NCI-H1436 treated with DMSO at 0.1 percent for 48 hours (cell line): ENCODE measurements at places on chromosomes 6 and 20.

GRCh38 chr6:49721297-49721696 is 8.0 kb upstream of the CRISP2 start:
- no peak for DNase-seq

DNA sequence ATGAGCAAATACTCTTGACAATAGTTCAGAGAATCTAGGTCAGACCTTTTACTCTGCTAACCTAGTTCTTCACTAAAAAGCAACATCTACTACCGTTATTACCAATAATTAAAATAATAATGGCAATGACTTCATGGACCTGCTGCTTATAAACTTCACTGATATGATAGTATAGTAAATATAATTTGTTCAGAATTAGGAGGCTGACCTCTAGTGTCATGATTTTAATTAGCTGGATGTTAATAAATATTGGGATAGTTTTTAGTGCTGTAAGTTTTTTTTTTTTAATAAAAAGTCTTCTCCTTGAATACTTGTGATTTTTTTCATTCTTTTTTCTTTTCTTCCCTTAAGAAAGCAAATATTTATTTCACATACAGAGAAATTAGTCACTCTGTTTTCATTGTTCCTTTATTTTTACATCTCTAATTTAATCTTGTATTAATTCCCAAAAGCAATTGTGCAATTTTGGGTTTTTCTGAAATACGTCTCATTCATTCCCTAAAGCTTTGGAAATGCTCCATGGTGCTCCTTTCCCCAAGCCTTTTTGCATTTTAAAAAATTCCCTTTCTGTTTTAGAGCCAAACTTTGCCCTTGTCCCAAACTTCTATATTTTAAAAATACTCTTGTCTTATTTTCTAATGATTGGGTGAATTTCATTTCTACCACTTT is 46.6 kb upstream of the UST start:
- no peak for DNase-seq

GRCh38 chr6:10136636-10137035 is 278.2 kb downstream of the TFAP2A start:
- DNase-seq = no peak

DNA sequence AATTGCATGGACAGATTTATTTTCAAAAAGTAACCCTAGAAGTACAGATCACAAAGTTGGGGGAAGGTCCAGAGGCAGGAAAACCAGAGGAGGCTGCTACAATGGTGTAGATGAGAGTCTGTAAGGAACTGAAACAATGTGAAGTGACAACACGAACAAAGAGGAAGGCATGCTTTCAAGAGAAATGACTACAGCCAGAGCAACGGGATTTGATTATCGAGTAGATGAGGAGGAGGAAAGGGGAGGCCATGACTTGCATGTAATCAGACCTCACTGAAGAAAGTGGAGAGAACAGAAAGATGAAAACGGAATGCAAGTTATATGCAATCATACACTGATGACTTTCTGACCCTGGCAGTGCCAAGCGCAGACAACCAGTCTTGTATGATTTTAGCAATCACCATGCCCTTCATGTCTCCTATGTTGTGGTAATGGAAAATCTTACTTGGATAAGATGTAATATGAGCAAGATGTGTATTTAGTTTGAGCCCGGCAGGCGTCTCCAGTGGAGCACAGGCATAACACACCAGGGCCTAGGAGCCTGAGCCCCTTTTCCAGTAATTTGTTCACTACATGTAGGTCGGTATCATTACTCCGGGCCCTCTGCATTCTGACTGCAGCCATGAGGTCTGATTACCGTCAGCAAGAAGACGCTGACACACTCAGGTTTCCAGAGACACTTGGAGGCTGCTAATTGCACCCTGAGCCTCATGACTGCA is 34.0 kb upstream of the FAM83C start:
- no peak for DNase-seq

GRCh38 chr6:139903411-139904157 is 529.1 kb upstream of the CITED2 start:
- DNase-seq = no peak

DNA sequence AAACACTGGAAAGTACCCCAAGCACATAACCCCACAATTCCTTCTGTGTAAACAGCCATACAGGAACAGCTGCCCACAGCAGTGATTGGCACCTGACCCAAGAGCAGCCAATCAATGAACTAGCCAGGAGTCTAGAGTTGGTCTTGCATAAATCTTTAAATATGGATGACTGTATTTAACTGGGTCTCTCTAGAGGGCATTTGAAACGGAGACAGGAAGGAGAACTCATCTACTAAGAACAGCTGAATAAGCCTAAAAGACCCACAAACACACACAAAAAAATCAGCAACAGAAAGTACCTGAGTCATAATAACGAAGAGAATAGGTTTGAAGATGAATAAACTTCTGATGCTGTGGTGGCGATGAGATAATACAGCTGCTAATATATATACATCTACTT is 49.0 kb upstream of the ASF1A start:
- no peak for DNase-seq

- DNase-seq = no peak
Observed at GRCh38 chr6:78771586-78771985, 95.8 kb upstream of the IRAK1BP1 start.

DNA sequence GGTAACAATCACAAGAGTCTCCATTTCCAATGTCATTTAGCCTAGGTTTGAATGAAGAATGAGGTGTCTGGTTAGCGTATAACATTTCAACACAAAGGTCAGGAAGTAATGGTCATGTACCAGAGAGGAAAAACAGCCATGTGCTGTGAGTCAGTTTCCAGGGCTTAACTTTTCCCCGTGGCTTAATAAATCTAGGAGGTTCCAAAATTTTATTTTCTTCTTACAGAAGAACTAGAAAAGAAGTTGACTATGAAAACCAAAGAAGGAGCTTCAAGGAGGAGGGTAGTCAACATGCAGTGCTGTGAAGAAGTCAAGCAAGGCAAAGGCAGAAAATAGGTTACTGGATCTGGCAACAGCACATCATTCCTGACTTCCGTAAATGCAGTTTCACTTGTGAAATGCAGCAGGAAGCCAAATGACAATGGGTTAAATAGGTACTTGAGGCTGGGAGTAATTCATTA is 8.4 kb upstream of the GABRR2 start:
- DNase-seq = no peak

DNA sequence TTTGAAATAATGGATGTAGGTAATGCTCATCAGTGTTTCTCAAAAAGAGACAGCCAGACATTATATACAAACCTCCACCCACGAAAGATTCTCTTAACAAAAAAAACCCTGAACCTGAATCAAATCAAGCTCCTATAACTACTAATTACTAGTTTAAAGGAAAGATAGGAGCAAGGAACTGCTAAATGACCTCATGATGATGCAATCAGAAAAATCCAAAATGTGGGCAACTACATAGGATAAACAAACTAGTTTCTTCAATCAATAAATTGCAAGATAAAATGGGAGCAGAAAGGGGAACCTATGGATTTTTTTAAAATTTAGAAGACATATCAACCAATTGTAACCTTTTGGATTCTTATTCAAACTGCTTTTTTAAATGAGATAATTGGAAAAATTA is 43.2 kb upstream of the TMEM30A start:
- DNase-seq = no peak

GRCh38 chr6:131322125-131322524 is 186.9 kb downstream of the AKAP7 start:
- no peak for DNase-seq

- no peak for DNase-seq
Observed at GRCh38 chr20:62304331-62305148, 1.7 kb downstream of the ADRM1 start.

- no peak for DNase-seq
Observed at GRCh38 chr6:79334674-79335073, 100.2 kb upstream of the HMGN3 start.

- DNase-seq = no peak
Observed at GRCh38 chr6:64838726-64839125, 868.3 kb downstream of the EYS start.

GRCh38 chr6:121794630-121795029 is 359.2 kb downstream of the GJA1 start:
- no peak for DNase-seq

DNA sequence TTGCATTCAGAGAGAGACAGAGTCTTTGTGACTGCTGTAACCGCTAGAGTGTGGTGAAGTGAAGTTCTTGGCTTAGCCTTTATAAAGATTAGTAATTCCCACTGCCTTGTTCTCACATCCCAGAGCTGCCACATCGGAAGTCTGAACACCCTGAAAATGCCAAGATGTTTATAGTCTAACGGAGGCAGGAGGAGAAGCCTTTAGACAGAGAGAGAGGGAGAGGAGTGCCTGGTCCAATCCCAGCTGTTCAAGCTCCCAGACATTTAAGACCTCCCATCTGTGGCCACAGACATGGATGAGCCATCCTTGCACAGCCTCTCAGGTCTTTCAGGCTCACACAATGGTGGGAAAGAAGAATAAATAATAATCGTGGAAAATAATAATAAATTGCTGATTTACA is 1422.8 kb upstream of the EYS start:
- DNase-seq = no peak

DNA sequence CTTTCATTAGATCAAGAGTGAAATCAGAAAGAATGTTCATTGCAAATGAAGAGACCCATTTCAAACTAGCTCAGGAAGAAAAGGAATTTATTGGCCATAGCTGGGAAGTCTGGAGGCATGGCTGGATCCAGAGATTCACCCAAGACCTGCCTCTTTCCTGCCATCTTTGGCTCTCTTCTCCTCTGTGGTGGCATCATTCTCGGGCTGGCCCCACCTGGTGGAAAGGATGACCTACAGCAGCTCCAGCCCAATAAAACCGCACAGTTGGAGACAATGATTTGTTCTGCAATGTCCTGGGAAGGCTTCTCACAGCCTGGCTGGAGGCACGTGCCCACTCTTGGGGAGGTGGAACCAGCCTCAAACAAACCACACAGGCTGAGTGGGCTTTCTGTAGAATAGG is 18.1 kb upstream of the FERMT1 start:
- no peak for DNase-seq

DNA sequence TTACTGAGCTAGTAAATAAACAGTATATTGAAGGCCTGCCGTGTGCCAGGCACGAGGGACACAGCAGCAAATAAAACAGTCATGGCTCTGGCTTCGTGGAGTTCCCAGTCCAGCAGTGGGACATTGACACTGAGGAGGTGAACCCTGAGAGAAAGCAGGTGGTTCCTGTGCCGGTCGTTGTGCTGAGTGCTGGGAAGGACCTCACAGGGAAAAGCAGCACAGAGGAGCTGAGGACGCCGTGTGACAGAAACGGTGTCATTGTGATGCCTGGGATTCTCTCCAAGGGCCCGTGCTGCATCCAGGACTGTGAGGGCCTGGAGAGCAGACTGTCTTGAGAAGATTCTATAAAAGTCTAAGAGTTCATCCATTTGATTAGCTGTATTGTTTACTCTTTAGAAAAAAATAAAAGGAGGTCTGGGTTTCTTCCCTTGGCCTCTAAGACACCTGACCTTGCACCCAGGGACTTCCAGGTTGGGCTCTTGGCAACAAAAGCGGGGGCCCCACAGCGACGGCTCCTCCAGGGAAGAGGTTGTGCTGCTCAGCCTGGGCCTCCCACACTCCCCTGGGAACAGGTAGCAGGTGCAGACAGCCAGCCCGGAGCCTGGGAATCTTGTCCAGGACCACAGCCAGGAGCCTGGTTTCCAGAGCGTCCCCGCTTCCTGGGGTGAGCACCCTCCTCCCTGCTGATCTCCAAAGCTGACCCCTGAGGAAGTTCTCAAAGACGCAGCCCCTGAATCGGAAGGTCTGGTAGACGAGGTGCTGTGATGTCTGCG is 251.2 kb upstream of the PMEPA1 start:
- DNase-seq = no peak

GRCh38 chr6:4962905-4963304 is 40.9 kb downstream of the RPP40 start:
- DNase-seq = no peak

DNA sequence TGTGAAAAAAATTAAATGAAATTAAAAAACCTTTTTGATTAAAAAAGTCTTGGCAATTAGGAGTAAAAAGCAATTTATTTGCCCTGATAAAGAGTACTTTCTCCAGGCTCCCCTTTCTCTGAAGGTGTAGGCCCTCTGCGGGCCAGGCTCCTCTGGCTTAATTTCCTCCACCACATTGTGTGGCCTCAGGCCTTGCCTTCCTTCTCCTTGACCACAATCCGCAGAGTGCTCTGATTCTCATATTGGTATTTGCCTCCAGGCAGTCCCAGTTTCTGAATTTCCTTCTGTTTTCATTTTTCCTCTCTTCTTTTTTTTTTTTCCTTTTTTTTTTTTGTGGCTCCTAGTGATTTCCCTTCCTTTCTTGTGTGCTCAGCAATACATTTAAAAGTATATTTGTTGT is 96.4 kb downstream of the AIG1 start:
- DNase-seq = no peak

DNA sequence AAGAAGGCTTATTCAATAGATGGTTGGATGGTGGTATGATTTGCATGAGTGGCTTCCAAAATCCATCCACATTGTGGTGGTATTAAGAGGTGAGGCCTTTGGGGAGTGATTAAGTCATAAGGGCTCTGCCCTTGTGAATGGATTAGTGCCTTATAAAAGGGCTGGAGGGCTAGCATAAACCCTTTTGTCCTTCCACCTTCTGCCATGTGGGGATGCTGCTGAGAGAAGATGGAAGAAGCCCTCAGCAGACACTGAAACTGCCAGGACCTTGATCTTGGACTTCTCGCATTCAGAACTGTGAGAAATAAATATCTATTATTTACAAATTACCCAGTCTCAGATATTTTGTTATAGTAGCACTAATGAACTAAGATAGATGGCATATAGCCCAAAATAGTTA is 27.8 kb upstream of the SRPK1 start:
- DNase-seq = no peak

DNA sequence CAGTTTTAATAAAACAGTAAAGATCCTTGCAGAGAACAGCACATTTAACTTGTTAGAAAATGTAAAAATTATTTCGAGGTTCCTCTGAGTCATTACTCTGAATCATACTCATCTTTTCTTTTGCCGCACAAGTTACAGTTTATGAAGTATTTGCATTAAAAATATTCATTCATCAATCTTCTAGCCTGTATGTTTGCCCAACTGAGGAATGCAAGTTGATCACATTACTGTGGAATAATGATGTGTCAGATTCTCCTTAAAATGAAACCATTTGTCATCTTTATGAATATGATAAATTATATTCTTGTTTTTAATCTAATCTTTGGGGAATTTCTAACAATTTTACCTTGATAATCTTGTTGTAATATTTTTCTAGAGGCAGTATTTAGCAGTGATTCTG is 340.4 kb upstream of the OPRM1 start:
- DNase-seq = no peak

- DNase-seq = no peak
Observed at GRCh38 chr6:15313367-15313766, 67.5 kb downstream of the JARID2 start.
